ENCODE measurements at places on chromosomes 6 and 20.

DNA sequence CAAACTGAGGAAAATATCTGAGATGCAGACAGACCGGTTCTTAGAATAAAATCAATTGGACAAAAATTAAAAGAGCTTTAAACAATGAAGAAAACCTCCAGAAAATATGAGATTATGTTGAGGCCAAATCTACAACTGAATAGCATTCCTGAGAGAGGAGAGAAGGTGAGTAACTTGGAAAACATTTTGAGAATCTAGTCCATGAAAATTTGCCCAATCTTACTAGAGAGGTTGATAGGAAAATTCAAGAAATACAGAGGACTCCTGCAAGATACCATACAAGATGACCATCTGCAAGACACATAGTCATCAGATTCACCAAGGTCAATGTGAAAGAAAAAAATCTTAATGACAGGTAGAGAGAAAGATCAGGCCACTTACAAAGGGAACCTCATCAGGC is 437.7 kb upstream of the ADGRB3 start:
- no peak for DNase-seq

DNA sequence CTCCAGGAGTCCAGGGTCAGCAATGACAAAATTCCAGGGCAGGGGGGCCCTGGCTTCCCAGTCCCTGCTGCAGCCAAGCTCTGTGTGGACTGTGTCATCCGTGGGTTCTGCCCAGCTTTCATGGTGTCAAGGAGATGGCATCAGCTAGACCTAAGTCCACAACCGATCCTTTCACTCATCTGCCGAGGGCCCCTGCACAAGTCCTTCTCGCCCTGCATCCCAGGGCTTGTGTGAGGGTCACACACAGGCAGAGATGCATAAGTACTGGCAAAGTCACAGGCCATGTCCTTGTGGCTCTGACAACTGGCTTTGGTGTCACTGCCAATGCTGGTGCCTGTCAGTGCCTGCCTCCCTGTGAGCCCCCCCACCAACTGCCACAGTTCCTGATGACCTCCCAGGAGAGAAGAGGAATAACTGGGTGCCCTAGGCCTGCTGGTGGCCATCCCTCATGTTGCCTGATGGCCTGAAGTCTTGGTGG is 181.4 kb upstream of the CST7 start:
- DNase-seq, result no peak

- no peak for DNase-seq
Observed at GRCh38 chr6:96975852-96976251, 51.3 kb downstream of the KLHL32 start.

DNA sequence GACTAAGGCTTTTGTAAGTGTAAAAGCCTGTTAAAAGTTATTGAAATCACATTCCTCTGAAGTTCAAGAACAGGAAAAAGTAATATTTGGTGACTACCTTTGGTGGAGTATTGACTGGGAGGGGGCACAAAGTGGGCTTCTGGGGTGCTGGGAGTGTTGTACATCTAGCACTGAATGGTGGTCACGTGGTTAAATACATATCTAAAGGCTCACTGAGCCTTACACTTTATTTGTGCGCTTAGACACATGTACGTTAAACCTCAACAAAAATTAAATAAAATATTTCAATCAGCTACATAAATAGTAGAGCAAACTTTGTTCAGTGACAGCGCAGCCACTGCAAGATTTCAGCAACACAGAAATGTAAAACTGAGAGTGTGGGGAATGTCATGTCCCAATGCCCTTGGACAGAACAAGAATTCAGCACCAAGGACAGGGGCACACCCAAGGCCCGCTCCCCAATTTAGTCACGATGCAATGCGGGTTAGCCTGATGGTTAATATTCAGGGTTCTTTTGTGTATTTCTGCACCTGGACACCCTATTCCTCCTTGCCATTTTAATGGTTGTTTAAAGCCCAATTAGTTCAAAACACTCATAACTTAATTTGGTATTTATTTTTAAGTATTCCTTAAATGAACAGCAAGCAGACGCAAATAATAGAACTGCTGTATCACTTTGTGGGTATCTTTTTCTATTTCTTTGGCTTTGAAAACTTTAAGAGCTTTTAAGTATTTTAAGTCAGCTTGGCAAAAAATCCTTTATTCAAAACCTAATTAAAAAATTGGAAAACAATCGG is 37.4 kb downstream of the ANGPT4 start:
- DNase-seq, result no peak

DNA sequence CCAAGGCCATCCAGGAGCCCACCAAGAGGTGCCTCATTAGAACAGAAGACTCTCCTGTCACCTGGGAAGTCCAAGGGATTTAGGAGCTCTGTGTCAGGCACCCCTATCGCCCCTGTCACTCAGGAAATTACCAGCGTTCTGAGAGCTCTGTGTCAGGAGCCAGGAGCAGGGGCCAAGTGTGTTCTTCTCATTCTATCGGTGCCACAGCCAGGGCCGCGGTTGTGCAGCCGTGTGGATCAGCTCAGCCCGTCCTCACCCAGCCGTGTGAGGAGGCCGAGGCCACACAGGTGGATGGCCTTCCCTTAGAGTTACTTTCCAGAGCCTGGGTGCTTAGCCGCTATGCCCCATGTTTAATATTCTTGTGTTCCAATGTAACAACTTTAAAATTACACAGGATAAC is 9.8 kb downstream of the MTG2 start:
- no peak for DNase-seq

DNA sequence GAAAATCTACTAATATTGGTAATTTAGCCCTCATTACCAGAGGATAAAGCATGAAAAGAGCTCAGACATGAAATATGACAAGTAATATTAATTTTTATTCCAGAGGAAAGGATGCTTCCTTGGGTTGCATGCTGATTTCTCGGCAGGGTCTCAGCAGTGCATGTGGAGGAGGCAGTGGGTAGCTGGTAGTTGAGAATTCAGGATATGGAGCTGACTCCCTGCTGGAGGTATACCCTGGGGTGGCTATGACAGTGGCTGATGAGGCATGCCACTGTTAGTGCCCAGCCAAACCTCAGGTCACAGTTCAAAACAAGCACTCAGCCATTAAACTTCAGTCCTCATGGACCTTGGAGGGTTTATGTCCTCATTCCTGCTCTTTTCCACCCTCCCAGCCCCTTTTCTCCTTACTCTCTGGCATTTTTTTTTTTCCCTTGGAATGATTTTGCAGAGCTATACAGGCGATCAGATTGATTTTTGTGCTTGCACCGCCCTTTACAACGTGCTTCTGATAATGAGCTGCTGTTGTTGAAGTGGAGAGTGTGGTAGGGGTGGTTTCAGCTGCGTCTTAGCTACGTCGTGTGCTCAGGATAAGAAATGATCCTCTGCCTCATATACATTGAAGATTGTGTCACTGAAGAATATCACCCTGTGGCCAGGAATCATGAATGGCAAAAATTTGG is 761.9 kb upstream of the MMS22L start:
- DNase-seq, result no peak

GRCh38 chr6:55569638-55570037 is 9.4 kb downstream of the HMGCLL1 start:
- DNase-seq, result no peak

DNA sequence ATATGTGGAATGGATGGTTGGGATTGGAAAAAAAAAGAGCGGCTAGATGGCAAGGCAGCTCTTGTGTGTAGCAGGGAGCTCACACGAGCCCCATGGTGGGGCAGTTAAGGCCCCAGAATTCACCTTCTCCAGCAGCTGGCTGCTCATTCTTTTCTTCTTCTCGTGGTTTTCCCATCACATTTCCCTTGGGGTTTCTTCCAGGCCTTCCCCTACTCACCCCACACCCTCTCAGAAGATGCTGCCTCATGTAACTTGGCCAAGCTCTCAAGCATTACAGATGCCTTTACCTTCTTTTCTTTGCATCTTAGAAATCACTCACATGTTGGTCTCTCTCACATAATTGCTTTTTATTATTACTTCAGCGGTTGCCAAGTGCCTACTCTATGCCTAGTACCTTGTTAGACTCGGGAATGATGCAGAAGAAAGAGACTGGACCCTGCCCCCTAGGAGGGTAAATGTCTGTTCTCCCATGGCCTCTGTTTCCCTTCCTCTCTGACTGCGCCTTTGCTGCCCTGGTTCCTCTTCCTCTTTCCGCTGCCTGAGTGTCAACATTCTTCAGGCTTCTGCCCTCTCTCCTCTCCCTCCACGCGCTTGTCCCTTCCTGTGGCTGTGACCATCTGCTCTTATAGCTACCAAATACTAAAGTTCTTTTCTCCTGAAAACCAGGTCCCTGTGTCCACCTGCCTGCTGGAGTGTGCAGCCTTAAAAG is 28.6 kb downstream of the PPARD start:
- no peak for DNase-seq

GRCh38 chr6:106750946-106751345 is 121.6 kb downstream of the QRSL1 start:
- DNase-seq, result no peak

DNA sequence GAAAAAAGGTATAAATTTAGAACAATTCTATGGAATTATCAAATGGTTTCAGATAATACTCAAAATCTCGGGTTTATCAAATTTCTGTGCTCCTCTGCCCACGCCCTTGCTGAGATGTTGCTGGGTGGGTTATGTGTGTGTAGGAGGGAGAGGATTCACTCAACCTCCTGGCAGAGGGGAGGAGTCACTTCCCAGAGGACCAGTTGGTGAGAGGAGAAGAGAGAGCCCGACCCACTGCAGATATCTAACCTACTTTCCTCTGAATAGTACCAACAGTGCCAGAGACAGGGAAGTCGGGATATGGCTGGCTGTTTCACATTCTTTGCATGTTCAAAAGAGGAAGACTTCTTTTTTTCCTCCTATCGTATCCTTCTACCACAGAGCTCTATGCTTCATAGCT is 187.1 kb upstream of the MAN1A1 start:
- no peak for DNase-seq

DNA sequence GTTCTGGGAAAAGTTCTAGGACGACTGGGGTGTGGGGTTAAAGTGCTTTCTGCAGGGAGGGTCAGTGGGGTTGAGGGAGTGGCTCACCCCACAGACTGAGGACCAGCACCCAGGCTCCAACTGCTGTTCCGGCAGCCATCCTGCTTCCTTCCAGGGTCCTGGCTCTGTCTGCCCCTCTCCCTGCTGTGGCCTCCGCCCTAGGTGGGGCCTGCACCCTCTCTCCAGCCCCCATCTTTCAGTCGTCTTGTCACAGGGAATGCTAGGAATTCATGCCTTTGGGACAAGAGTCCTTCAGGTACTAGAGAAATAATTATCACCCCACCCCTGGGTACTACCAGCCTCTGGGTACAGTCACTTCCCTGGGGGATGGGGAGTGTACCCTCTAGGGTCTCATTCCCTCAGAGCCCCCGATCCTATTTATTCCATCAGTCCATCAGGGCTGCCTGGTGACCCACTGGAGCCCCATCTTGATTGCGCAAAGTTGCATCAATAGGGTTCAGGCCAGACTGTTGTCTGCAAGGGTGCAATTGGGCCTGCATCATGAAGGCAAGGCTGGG is at the start of gene AGER:
TSS of gene AGER (minus strand) at position 170 of the 557 bp plus-strand sequence. CDS start at position 139, 31 bp downstream.
- no peak for DNase-seq

GRCh38 chr6:115901896-115902295 is 158.8 kb downstream of the FRK start:
- no peak for DNase-seq

DNA sequence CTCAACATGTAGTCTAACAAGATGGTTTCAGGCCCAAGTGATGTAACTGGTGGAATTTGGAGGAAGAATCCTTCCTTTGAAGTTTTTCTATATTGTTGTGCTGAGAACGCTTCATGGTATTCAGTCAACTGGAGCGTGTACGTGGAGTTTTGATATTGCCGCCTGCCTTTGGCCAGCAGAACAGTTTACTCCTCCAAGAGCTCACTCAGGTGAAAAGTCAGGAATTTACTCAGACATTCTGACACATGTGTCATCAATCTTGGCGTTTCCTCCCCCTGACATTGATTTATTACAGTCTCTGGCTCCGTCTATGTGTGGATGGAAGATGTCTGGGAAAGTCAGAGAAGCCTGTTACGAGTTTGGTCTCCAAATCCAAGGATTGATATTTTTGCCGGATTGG is 19.0 kb upstream of the TGM2 start:
- no peak for DNase-seq

DNA sequence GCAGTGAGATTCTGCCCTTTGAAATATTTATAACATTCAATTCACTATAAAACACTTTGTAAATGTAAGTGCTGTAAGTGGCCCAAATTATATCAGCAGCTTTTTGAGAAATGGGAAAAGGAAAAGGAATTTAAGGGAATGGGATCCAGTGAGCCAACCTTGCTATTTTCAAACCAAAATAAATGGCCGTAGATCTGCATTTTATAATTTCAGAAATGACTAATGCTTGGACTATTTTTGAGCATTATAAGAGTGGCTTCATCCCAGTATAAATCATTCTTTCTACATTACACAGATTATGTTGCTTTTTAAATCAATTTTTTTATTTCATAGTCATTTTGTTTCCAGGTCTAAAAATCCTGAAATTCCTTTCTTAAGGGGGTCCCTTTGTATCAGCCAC is 49.2 kb downstream of the ANKRD6 start:
- DNase-seq, result no peak

- DNase-seq, result no peak
Observed at GRCh38 chr6:56984361-56984760, 29.5 kb downstream of the BEND6 start.

DNA sequence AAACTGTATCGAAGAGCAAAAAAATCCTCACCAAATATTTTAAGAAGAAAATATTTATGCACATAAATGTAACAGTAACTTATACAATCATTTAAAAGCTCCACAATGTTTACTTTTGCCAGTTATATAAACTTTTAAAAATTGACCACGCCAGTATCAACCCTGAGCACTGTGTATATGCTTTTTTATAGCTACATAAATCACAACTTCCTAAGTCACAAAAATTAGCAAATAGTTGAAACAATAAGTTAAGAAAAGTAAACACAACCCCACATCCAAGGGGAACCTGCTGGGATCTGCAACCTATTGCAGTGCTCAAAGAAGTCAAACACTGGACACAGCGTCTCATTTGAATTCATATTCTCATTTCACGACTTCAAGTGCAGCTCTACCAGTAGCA is 89.8 kb upstream of the DST start:
- DNase-seq, result no peak

DNA sequence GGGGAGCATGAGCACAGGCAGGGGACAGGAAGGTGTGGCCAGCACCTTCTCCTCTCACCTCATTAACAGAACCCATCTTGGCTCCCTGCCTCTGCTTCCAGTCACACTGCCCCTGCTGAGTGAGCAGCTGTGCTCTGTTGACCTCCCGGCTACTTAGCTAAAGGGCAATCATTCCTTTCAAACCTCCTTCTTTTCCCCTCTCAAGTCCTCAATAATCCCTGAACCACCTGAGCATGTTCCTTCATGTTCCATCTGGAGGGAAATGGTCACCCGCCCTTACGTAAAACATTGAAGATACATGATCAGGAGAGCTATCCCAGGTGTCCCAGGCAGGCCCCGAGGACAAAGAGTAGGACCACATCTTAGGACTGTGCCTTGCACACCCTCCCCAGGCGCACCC is 21.7 kb upstream of the MRPS10 start:
- DNase-seq, result no peak

DNA sequence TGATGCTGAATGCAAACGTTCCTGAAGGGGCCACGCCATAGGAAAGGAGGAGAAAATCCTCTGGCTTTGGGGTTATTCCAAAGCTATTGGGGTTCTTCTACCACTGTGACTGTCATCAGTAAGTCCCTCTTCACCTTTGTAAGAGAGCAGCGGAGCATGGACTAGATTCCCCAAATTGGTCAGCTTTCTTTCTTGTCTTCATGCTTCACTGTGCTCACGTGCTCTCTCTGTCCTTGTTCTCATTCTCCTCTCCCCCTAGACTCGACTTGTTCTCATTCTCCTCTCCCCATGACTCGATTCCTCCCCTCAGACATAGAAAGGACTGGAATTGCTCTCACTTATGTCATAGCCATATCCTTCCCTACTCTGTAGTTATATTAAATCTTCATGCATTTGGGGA is 54.8 kb upstream of the ADGRG6 start:
- DNase-seq, result no peak

Data from NCI-H345 (cell line).